ENCODE measurements at places on chromosomes 7 and 10. TPM values are rescaled to one million over a fixed set of nuclear protein-coding genes. Genes with fewer than 3 reads are reported as not detected.

Gene PLAU
- total RNA-seq = 74.1 TPM

Gene PRR15
- total RNA-seq = 2.3 TPM

Gene LIPF
- total RNA-seq = not detected

Gene RAMP3
- total RNA-seq = not detected

Gene BMPER
- 5.1 TPM for total RNA-seq

Gene CUX1
- 47.3 TPM for total RNA-seq

Gene CALML3
- total RNA-seq = not detected

Gene SPOCK2
- 0.51 TPM for total RNA-seq

Gene OR6B1
- not detected for total RNA-seq

Gene SKAP2
- 12.8 TPM for total RNA-seq

Gene AKR1B1
- total RNA-seq = 2,676 TPM

Gene NHLRC2
- total RNA-seq = 5.9 TPM

Gene SPAM1
- total RNA-seq = not detected

Gene GIMAP8
- not detected for total RNA-seq

Gene NYAP1
- total RNA-seq = 2.8 TPM

Gene ZNF467
- total RNA-seq = 0.97 TPM

Gene WNT8B
- total RNA-seq = not detected

Gene DTX2
- 34.3 TPM for total RNA-seq

Gene TEX36
- not detected for total RNA-seq

Gene TRPV5
- not detected for total RNA-seq
